HS-27A (cell line): ENCODE measurements at places on chromosomes 11 and 22.
A peak's percentile ranks its signal among the peaks of the same experiment; 100 is the strongest.

GRCh38 chr11:65859812-65860277, 388 bp upstream of the MUS81 start:
- DNase-seq = peak; percentile 72

GRCh38 chr11:66892911-66893310, 36.0 kb downstream of the LRFN4 start:
- no peak for DNase-seq

DNA sequence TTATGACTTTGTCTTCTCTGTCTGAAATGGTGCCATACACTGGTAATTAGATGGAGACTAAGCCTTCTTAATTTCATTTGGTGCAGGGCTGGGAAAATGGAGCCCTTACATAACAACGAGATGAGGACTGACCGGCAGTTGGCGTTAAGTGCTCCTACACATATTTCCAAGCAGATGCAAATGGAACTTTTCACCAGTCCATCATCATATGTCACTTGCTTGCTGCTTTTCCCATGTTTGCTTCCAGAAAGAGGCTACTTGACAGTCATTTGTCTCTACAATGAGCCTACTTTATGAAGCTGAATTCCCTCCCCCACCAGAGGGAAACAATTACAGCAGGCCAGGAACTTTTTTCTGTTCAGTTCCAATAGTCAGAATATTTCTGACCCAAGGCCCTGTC, 32.6 kb downstream of the SVIP start:
- DNase-seq = no peak

- no peak for DNase-seq
Observed at GRCh38 chr11:128179512-128179911, 407.8 kb downstream of the ETS1 start.

GRCh38 chr11:112121981-112122615, 35.4 kb downstream of the SDHD start:
- no peak for DNase-seq

GRCh38 chr11:34052608-34053160, 1.2 kb downstream of the CAPRIN1 start:
- DNase-seq = peak; percentile 22

- DNase-seq = no peak
Observed at GRCh38 chr11:126058105-126058874, 4.4 kb downstream of the CDON start.

- DNase-seq = no peak
Observed at GRCh38 chr11:75356613-75357012, 5.2 kb upstream of the ARRB1 start.

DNA sequence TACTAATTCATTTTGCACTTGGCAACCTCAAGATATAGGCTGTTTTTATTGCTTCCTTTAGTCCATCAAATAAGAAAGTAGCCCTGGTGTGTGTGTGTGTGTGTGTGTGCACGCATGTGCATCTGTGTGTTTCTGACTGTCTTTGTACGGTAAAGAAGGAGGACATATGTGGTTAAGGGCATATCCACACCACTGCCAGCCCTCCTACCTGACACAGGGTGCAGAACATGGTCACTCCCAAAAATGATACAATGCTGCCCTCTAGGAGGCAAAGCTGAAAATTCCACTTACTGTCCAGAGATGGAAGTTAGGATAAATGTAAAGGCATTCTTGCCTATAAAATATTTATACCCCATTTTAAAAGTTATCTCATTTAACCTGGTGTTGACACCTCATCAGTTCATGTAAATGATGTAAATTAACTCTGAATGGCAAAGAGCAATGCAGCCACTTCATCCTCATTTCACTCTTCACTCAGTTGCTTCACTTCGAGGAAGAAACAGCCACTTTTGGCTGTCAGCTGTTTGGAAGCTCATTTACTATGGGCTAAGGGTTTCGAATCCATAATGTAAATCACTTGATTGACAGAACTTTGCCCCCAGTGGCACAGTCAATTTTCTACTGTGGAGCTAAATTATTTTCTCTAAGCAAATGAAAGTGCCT, 83.1 kb upstream of the MTNR1B start:
- DNase-seq = peak; percentile 29

- no peak for DNase-seq
Observed at GRCh38 chr11:85810521-85810870, 445 bp downstream of the SYTL2 start.

- DNase-seq = no peak
Observed at GRCh38 chr11:44943118-44943517, 7.6 kb downstream of the TP53I11 start.

DNA sequence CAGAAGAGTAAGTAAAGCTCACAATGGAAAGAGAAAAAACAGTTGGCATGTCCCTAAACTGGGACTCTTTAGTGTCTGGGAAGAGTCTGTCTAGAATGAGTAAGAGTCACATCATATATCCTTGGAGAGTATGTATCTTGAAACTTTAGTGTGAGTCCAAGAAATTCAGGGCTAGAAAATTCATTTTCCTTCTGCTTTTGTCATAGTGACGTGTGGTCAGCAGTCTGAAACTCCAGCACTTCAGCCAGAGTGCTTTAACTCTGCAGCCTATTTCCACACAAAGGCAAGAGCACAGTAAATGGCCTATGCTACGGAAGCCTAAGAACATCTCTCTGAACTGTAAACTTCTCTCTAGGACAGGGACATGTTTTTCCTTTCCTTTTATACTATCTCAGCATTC, 174.1 kb downstream of the FAM181B start:
- no peak for DNase-seq

- no peak for DNase-seq
Observed at GRCh38 chr11:130555251-130555841, 106.9 kb downstream of the ADAMTS15 start.

- no peak for DNase-seq
Observed at GRCh38 chr11:50182486-50182885, 149.8 kb downstream of the OR4C45 start.

- no peak for DNase-seq
Observed at GRCh38 chr11:132211479-132211878, 841.1 kb downstream of the NTM start.

GRCh38 chr11:131219646-131220045, 150.8 kb upstream of the NTM start:
- no peak for DNase-seq

- DNase-seq = no peak
Observed at GRCh38 chr22:50282361-50283155, 12.4 kb upstream of the MAPK11 start.

DNA sequence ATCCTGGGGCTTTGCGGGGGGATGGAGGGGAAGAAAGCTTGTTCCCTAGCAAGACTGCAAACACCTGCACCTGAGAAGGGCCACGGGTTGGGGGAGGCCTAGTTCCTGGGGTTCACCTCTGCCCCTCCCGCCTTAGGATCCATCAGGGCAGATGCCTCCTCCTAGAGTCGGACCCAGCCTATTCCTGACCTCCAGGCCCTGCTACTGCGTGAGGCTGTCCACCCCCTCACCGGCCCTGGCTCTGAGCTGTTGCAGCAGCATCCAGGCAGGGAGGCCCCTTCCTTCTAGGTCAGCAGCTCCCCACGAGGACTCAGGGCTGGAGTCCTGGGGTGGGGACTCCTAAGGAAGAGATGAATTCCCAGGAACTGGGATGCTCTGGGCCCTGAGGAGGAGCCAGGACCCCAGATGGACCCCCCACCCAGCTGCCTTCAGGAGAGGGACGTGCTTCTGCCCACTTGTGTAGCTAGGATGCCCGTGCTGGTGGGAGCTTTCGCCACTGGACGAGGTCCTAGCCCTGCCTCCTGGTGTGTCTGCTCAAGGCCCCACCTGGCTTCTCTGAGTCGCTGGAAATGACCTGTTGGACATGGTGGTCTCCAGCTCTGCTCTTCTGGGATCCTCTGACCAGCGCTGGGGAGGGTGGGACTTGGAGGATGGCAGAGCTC, 10.3 kb downstream of the MRGPRF start:
- no peak for DNase-seq

GRCh38 chr11:124923296-124923695, 4.2 kb downstream of the HEPN1 start:
- DNase-seq = no peak

GRCh38 chr22:23042179-23042578, 28.1 kb upstream of the GNAZ start:
- no peak for DNase-seq

- no peak for DNase-seq
Observed at GRCh38 chr11:95432714-95433503, 201.9 kb upstream of the SESN3 start.

DNA sequence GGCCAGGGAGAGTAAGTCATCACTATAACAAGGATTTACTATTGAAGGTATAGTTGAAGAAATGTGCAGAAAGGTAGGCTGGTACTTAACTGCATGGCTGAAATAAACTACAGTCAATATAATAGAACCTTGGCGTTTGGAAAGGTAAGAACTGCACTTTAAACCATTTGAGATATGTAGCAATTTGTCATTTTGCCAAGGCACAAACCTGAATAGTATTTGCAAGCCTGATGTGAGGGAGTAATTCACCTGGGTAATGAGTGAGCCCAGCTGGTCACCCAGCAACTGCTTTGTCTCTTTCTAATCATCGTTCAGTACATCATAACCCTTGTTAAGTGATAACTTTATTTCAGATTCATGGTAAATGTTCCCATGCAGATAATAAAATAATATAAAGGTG, 62.3 kb upstream of the SCUBE2 start:
- DNase-seq = no peak

DNA sequence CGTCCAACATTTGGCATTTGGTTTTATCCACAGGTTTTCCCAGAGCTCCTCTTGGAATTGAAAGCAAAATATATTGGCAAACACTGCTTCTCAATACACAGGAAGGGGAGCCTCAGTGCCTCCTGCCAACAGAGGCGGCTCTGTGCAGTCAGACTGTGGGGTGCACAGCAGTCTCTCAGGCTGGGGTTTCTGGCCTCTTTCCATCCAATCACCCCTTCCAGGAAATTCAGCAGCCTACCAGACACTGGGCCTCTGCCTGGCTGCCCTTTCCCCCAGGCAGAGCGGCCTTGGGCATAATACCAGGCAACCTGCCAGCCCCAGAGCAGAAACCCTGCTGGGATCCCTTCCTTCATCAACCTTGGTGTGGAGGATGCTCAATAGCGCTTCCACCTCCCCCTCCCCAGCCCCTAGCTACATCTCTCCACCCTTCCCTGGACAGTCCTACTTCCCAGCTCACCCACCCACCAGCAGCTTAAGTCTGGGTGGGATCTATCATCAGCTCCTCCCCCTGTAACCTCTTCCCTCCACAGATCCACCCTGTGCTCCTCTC, 17.8 kb upstream of the RAPSN start:
- DNase-seq = no peak

DNA sequence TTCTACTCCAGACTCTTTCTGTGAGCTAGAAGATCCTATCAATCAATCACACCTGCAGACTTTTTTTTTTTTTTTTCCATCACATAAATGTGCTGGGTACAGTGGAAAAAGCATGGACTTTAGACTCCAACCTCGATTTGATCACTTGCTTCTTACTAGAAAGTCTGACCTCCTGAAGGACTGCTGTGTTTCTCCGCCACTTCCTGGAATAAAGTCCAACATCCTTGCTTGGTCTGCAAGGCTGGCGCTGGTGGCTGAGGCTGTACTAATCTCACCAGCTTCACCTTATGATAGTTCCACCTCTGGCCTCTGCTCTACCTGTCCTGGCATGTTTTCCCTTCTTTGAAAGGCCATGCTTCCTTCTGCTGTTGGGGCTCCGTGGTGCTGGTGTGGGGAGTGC, 60.9 kb upstream of the SESN3 start:
- DNase-seq = no peak

DNA sequence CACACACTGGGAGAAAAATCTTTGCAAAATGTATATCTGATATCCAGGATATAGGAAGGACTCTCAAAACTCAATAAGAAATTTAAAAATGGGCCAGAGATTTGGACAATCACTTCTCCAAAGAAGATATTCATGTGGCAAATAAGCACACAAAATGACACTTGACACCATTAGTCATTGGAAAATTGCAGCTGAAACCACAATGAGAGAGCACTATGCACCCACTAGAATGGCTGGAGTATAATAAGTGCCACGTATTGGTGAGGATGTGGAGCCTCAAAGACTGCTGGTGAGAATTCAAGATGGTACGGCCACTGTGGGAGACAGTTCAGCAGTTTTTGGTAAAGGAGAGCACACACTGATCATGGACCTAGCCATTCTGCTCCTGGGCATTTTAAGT, 12.8 kb upstream of the OSBPL5 start:
- DNase-seq = no peak

GRCh38 chr22:43230971-43231723, 44.2 kb upstream of the TTLL12 start:
- DNase-seq = peak; percentile 7

DNA sequence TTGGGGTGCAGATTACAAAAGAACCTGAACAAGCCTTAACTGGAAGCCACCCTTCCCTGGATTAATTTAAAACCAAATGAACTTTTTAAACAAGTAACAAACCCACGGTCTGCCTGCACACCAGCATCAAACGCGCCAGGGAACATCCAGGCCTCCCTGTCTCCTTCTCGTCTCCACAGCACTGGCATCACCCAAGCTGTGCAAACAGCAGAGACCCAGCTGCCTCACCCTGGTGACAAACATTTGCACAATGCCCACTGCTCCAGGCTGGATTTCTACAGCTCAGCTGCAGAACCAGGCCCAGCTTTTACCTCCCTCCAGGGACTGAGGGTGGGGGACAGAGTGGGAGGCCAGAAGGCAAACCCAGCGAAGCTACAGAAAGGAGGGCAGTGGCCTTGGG, 7.0 kb downstream of the RPL3 start:
- DNase-seq = no peak

GRCh38 chr11:94664346-94664745, 97.2 kb downstream of the PIWIL4 start:
- no peak for DNase-seq

GRCh38 chr22:50329236-50329635, 2.4 kb upstream of the DENND6B start:
- DNase-seq = no peak

GRCh38 chr11:68855205-68855981, 13.7 kb upstream of the CPT1A start:
- DNase-seq = no peak

DNA sequence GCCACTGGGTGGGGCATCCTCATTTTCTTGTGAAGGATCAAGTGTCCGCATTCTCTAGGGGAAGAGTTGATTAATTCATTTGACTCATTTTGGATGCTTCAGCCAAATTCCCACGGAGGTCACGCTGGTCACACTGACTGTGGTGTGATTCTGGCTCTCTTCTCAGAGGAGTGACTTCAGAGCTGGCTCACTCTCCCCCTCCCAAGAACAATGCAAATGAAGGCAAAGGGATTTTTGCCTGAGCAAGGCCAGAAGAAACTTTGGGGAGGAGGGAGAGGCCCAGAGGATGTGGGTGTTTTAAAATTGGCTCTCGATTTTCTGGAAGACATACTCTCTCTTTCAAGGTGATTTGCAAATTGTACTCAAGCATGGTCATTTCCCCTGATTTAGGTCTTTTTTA, 51.1 kb upstream of the LMO2 start:
- peak; percentile 61 for DNase-seq

DNA sequence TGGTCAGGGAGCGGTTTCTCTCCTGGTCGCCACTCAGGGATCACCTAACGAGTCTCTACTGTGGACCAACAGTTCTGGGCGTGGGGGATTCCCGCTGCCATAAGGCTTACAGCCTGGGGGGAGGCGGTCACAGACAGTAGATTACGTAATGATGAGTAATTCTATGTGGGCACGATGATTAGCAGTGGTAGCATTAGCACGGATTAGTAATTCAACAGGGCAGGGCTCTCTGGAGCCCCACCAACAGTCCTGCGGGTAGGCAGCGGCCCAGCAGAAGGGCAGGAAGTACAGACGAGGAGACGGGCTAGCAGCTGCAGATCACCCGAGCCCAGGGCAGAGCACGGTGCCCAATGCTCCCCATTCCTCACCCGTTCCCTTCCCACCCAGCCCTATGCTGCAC, 3.6 kb downstream of the SHISAL1 start:
- DNase-seq = peak; percentile 62
